Fibroblast of skin of right biceps (primary cell): ENCODE measurements at places on chromosomes 3 and 15.

- peak; percentile 24 for DNase-seq
Observed at GRCh38 chr15:38486936-38487335, 33.0 kb downstream of the FAM98B start.

GRCh38 chr15:71282076-71282475 lies 166.8 kb downstream of the THSD4 start:
- peak; percentile 70 for DNase-seq

DNA sequence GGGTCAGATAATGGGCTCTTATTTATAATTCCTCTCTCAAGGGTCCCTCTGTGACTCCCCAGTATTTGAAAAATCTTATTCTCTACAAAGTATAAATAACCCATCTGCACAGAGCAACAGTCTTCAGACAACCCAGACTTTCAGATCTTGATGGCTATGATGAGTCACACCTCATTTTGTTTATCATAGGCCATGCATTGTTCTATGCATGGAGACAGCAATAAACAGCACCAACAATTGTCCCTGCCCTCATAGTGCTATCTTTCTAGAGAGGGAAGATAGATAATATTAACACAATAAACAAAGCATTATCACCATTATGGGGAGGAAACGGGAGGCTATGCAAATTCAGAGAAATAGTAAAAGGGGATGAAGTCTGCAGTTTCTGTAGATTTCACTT lies 13.4 kb downstream of the FHIT start:
- no peak for DNase-seq

- DNase-seq: no peak
Observed at GRCh38 chr15:59941612-59942011, 62.5 kb upstream of the FOXB1 start.
